ENCODE measurements at places on chromosomes 6 and 20. TPM values are rescaled to one million over a fixed set of nuclear protein-coding genes. Genes with fewer than 3 reads are reported as not detected.

GRCh38 chr20:44367746-44368145, 12.2 kb downstream of the HNF4A start:
- no peak for DNase-seq

GRCh38 chr6:141667580-141668309, 465.0 kb upstream of the GJE1 start:
- peak; percentile 44 for DNase-seq

DNA sequence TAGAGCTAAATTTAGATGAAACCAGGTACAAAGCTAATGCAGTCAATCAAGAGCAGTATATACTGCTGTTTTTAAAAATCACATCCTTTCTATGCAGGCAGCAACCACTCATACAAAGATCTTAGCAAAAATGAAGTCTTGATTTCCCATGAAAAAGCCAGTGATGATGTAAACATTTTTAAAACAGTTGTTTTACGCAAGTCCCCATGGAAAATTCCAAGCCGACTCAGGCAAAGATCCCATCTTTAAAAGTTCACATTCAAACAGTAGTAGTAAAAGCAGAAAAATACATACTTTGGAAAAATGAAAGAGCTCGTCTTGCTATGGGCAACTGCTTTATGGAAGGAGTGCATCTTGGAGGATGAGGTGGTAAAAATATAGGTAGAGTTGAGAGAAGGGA, 84.0 kb downstream of the RCAN2 start:
- no peak for DNase-seq

GRCh38 chr6:135162678-135163439, 18.2 kb upstream of the MYB start:
- peak; percentile 54 for DNase-seq

Gene IL20RA
- not detected for total RNA-seq

- DNase-seq = peak; percentile 84
These were observed 478.8 kb downstream of the CD83 start for GRCh38 chr6:14596410-14596809.

Gene ZSCAN23
- total RNA-seq = 0.84 TPM

Gene CST5
- total RNA-seq = not detected

All from HT1080 (cell line).